Stimulated activated CD8-positive, alpha-beta memory T cell treated with anti-CD3 and anti-CD28 coated beads, Interleukin-2, amount 100 ng/mL, for 1 hour (primary cell): ENCODE measurements at places on chromosomes 13 and 19.

- DNase-seq = no peak
Measured at GRCh38 chr19:49398931-49399330, 10.9 kb downstream of the KASH5 start.

- DNase-seq = no peak
Measured at GRCh38 chr19:46022061-46022430, 807 bp downstream of the PGLYRP1 start.

DNA sequence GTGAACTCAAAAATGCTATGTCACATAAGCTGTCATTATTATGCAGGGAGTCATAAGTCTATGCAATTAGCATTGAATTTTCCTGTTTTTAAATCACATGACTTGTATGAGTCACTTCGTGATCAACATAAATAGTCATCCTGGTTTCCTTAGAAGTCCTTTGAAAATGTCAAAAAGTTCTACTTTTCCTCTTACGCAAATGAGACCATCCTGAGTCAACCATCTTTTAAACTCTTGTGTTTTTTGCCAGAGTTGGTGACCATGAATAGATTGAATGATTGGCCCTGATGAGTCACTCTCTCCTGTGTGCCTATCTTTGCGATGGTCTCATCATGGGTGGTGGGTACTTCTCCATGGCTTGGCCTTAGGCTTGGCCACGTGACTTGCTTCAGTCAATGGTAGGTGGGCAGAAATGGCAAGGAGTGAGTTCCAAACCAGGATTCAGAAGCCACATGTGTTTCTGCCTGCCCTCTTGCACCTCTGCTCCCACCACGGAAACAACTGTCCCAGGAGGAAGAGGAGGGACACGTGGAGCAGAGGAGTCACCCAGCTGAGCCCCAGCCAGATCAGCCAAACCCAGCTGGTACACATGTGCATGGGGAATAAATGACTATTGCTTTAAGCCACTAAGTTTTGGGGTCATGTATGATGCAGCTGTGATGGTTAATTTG is 123.5 kb upstream of the CACNA1A start:
- no peak for DNase-seq

- no peak for DNase-seq
Measured at GRCh38 chr13:80658705-80659104, 317.8 kb upstream of the SPRY2 start.

DNA sequence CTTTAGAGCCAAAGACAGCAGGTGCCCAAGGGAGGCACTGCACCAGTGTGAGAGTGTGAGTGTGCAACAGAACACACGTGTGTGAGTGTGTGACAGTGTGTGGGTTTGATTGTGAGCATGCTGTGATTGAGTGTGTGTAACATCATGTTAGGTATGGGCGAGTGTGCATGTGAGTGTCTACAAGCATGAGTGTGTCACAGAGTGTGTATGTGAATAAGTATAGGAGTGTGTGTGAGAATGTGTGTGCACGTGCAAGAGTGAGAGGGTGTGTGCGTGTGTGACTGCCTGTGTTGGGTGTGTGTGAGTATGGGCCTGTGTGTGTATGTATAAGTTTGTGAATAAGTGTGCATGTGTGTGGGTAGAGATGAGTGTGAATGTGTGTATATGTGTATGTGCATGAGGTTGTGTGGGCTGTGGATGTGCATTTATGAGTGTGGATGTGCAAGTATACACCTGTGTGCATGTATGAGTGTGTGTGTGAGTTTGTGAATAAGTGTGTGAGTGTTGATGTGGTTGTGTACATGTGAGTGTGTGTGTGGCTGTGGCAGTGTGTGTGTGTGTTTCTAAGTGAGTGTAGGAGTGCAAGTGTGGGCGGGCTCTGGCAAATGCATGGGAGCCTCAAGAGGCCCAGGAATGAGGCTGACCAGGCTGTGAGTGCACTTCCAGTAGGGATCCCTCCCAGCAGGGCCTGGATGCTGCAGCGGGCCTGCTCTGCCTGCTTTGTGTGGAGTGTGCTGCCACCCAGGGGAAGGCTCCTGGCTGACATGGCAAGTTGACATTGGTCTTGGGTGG is 198.4 kb downstream of the COL4A1 start:
- no peak for DNase-seq

GRCh38 chr13:30216111-30216510 is 91.2 kb downstream of the KATNAL1 start:
- no peak for DNase-seq

DNA sequence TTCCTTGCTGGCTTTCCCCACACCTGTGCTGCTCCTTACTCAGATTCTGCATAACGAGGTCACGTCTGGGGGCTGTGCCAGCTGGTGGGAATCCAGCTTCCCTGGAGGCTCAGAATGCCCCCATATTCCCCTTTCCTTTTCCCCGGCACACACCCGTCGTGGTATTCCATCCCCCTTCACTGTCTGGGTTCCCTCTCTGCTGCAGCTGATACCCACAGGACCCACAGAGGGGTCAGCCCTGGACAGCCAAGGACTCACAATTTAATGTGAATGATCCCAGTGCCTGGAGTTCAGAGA is 4.2 kb upstream of the MYH14 start:
- DNase-seq = no peak

- no peak for DNase-seq
Measured at GRCh38 chr19:40717880-40718773, 1.2 kb downstream of the ITPKC start.

GRCh38 chr13:44386913-44387556 is 13.4 kb downstream of the SERP2 start:
- DNase-seq = no peak

DNA sequence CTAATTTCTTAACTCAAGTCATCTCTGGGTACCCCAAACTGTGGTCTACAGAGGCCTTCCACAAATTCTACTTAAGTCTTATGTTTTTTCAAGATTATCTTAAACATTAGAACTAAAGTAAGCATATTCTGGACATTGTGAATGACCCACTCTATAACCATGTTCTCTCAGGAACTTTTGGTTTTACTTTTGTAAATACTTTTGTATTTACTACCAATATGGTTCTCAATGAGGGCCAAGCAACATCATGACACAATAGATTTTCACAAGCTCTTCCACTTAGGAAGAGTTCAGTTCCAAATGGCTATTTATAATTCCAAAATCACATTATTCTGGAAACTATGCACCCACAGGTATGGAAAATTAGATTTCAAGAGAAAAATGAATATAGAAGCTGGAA is 10.8 kb downstream of the DIAPH3 start:
- DNase-seq = no peak

DNA sequence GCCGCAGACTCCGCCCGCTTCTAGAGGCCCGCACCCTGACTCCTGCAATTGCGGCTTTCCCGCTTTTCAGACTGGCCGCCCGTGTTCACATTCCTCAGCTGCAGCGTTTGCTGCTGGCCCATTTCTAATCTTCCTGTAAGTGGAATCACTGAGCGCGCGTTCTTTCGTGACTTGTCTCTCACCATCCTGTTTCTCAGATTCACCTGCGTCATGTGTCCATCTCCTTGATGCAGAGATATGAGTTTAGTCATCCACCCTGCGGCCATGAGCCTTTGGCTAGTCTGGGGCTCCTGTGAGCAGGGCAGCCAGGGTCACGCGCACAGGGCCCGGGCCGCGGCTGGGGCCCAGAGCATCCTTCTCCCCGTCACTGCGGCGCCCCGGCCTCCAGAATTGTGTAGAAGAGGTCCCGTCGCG is 110.0 kb downstream of the CRYL1 start:
- DNase-seq = no peak

DNA sequence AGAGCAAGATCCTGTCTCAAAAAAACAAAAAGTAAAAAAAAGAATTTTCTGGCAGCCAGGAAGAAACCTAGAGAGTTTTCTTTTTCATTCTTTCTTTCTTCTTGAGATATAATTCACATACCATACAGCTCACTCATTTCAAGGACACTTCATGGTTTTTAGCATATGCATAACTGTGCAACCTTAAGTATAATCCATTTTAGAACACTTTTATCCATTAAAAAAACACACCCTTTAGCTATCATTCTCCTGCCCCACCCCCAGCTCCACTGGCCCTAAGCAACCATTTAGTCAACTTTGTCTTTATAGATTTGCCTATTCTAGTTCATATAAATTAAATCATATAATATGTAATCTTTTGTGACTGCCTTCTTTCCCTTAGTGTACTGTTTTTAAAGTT is 8.1 kb upstream of the IPO5 start:
- DNase-seq = no peak

DNA sequence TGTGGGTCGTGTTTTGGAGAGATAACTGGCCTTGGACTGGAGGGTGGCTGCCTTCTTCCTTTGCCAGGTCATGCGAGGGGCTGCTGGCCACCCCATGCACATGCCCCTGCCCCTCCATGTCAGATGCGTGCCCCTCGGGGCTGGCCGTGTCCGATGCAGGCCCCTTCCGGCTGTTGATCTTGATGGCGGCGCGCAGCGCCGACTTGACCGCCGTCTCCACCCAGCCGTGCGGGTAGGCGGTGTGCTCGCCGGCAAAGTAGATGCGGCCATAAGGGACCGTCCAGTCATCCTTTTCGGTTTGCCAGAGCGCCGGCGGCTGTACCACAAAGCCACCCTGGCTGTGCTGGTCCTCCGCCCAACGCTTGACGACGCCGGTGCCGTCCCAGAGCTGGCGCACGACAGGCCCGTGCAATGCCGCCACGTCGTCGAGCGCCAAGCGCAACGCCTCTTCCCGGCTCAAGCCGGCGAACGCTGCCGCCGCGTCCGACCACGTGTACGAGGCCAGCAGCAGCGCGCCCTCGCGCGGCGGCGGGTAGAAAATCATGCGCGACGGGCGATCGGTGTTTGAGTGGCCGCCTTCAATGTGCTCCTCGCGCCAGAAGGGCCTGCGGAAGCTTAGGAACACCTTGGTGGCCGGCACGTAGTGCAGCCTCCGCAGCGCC is 6.9 kb downstream of the IL4I1 start:
- DNase-seq = peak; percentile 51

GRCh38 chr19:32878988-32879387 is 9.4 kb upstream of the SLC7A9 start:
- DNase-seq = no peak

DNA sequence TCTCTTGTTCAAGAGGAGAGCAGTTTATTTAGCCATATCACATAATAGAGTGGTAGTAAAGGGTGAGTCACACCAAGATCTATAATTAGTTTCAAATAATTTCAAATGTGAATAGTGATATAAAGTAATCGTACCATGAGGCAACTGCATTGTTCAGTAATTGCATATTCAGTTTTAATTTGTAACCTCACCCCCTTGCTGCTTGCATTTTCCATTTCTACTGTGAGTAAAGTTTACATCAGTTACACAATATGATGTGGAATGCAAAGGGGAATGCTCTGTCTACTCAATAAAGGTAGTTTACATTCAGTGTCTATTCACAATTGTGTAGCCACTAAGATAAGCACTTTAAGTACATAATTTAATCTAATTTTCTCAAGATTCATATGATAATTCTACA is 1695.7 kb upstream of the SPRY2 start:
- DNase-seq = no peak

- no peak for DNase-seq
Measured at GRCh38 chr19:55400281-55401087, 7.1 kb downstream of the UBE2S start.

DNA sequence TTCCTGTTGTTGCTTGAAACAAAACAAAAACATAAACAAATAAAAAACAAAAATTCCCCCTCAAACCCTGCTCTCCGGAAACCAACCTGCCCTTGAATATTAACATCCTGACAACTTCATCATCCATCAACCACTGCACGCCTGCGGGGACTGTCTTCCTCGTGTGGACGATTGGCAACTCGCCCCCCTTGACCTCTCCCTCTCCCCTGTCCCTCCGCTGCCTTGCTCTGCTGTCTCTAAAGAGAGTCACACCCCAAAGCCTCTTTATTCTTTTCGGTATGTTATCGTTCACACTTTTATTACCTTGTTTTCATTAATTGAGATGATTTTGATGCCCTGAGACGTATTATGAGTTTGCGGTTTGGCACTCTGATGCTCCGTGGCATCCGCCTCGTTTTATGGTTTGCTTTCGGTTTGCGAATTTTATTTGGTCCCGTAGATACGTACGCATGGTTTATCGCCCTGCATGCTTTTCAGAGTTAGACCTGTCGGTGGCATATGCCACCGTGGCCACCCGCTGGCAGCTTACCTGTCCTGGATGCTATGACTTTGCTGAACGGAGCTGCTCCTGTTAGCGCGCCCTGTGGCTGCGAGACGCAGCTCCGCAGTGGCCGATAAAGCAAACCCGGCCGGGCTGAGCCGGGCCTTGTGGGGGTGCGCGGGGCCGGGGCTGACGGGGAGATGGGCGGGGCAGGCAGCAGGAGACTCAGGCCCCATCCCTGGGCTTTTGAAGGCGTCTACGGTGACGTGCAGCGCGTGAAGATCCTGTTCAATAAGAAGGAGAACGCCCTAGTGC is 10.6 kb downstream of the PTBP1 start:
- DNase-seq = no peak

DNA sequence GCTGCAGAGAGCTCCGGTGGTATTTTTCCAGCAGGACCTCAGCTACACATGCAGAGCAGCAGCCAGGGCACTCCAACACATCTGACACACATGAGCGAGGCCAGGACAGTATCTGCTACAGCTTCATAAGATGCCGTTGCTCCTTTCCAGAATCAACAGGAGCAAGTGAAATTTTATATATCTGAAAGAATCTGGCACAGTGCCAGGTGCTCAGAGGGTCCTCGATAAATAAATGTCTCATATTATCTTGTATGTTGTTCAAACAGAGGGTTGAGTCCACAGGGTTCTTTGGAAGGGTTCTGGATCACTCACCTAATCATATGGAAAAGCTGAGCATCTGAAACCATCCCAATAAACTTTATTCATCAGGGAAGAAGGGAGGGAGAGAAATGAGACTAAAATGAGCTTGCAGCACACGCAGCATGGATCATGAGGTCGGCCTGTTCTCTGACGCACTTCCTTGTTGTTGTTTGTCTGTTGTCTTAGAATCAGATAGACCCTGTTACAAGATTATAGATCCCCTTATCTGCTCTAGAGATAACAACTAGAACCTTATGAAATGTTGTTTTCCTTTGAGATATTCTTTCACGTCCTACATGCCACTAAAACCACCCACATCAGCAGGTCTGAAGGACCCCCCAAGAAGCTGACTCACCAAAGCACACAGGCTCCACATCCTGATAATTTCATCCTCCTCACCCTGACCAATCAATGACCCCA is 3.2 kb upstream of the METTL21C start:
- DNase-seq = no peak

DNA sequence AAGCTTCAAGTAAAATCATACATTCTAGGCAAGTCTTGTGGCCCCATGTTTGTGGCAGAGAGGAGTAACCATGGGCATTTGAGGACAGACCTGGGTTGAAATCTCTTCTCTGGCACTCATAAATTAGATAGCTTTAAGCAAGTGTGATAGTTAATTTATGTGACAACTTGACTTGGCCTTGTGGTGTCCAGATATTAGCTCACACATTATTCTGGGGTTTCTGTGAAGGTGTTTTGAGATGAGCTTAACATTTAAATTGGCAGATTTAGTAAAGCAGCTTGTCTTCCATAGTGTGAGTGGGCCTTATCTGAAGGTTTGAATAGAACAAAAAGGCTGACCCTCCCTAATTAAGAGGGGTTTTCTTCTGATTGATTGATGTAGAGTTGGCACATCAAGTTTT is 161.4 kb upstream of the SPRY2 start:
- DNase-seq = no peak

DNA sequence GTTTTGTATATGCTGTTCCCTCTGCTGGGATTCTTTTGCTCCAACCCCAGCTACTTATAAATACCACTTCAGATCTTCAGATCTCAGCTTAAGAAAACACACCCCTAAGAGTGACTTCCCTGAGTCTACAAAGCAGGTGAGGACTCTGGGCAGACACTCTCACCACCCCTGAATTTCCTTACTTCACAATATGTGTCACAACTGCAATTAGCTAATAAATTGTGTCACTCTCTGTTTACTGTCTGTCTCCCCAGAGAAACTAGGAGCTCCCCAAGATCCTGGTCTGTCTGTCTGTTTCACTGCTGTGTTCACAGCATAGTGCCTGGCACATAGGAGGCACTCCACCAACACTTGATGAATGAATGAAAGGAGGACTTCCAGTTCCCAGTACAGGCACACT is 14.4 kb downstream of the CEBPA start:
- no peak for DNase-seq
